ENCODE measurements at places on chromosomes 13 and 19.

GRCh38 chr19:38736413-38737280 lies 7.6 kb downstream of the CAPN12 start:
- DNase-seq: peak; percentile 64

DNA sequence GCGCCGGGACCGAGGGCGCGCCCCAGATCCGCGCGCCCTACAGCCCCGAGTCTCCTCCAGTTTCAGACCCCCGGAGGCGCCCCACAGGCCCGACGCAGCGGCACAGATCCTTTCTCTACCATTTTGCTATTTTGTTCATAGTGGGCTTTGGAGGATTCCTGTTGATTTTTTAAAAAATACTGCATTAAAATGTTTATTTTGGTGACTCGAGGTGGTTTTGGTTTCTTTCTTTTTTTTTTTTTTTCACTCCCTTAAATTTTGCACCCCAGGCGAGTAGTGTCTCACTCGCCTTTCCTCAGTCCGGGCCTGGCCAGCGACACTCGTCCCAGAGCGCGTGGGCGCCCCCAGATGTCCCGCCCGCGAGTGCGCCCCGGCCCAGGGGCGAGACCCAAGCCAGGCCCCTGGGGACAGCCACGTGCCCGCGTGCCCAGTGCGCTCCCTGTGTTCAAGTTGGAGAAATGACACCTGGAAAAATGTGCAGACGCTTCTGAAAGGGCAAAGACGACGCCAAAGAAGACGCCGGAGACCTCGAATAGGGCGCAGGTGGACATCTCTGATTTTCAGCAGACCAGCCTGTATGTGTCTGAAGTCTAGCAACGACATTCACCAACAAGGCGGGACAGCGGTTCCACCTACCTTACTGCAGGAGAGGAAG lies 471 bp upstream of the INSR start:
- DNase-seq: peak; percentile 7

GRCh38 chr13:77740097-77740735 lies 42.7 kb downstream of the SLAIN1 start:
- DNase-seq: no peak

DNA sequence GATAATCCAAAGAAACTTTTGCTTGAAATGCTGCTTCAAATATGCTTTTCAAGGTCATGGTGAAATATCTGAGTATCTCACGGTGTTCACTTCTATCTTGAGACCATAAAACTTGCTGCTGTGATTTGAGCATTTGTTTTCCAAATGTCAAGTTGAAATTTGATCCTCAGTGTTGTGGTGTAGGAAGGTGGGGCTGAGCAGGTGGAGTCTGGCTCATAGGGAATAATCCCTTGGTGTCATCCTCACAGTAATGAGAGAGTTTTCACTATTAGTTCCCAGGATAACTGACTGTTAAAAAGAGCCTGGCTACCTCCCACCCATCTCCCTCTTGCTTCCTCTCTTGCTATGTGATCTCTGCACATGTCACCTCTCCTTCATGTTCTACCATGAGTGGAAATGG lies 858.0 kb upstream of the SLITRK5 start:
- DNase-seq: no peak

- DNase-seq: no peak
Observed at GRCh38 chr13:74024314-74024713, 109.9 kb downstream of the KLF12 start.

DNA sequence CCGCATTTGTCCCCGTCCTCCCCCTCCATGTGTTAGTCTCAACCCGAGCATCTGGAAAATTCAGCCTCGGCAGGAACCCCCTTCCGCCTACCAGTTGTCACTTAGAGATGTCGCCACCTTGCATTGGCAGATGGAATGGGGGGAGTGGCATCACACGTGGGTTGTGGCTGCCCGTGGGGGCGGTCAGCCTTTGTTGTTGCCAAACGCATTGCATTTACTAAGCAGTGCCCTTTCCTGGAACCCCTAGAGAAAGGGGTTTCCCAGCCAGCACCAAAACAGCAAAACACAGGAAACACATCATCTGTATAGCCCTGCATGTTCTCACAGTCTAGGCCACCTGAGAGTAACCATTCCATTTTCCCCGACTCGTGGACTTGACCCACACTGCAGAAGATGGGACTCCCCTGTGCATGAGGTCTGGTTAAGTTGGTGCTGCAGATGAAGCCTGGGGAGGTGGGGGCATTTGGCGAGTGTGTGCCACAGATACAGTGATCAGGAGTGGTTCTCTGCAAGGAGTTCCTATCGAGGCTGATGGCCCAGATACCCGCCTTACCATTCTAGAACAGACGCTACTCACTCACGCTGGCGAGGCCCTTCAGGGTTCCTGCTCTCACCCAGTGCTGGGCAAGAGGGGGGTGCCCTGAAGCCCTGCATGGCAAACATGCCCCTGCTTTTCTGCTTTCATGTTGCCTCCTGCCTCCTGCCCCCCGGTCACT lies 38.3 kb downstream of the TMED1 start:
- DNase-seq: peak; percentile 90

- DNase-seq: no peak
Observed at GRCh38 chr19:23439623-23440022, 44.4 kb upstream of the ZNF91 start.

DNA sequence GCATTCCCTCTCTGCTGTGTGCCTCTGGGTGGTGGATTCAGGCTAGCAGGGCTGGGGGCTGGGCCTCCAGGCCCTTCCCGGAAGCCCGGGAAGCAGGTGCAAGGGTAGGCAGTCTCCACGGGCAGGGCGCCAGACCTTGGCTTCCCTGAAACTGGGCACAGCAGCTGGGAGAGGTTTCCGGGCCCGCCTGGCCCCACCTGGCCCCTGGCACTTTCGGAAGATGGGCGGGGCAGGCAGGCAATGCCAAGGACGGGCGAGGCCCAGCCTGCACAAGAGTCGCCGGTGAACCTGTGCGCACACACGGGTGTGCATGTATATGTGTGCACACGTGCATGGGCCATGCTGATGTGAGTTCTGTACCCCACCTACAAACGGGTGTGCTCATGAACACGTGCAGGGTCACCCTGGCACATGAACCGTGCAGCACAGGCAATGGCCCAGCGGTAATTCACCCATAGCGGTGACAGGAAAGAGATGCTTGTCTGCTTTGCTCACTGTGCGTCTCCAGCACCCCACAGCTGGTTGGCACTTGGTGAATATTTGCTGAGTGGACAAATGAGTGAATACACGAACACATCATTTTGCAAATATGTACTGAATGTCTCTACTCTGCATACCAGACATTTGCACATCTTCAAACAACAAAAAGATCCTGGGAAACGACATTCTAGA lies 15.3 kb downstream of the GADD45B start:
- DNase-seq: no peak

- no peak for DNase-seq
Observed at GRCh38 chr13:60275208-60275607, 111.5 kb upstream of the DIAPH3 start.

DNA sequence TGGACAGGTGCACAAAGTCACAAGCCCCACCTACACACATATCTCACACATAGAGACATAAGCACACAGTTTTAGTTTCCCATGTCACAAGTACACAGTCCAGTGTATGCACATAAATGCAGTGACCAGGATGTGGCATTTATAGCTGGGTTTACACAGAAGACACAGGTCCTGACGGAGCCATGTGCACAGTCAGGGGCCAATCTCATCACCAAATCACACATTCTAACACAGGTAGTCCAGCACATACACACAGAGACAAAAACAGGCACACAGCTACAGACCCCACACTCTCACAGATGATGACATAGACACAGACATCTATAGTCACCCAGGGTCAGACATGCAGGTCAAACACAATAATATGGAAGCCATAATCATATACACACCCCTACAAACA lies 2.1 kb downstream of the NUMBL start:
- no peak for DNase-seq

GRCh38 chr13:99548448-99548847 lies 47.2 kb downstream of the TM9SF2 start:
- DNase-seq: no peak

DNA sequence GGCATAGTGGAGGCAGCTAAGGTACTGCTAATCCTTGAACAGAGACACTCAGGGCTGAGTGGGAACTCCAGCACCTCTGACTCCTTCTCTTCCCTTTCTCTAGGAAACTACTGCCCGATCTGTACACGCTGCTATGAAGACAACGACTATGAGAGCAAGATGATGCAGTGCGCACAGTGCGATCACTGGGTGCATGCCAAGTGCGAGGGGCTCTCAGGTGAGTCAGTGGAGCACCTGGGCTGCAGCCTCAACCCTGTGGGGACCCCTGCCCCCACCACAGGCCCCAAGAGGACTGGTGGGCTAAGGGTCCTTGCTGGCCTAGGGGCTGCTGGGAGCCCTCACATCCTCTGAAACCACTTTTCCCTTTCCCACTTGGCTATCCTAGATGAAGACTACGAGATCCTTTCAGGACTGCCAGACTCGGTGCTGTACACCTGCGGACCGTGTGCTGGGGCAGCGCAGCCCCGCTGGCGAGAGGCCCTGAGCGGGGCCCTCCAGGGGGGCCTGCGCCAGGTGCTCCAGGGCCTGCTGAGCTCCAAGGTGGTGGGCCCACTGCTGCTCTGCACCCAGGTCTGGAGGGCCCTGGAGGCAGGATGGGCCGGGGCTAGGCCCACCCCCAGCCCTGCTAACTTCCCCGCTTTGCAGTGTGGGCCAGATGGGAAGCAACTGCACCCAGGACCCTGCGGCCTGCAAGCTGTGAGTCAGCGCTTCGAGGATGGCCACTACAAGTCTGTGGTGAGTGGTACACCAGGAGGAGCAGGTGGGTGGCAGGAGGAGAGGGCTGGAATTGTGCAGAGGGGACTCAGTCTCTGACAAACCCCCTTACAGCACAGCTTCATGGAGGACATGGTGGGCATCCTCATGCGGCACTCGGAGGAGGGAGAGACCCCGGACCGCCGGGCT lies 9.5 kb downstream of the KMT2B start:
- DNase-seq: no peak

DNA sequence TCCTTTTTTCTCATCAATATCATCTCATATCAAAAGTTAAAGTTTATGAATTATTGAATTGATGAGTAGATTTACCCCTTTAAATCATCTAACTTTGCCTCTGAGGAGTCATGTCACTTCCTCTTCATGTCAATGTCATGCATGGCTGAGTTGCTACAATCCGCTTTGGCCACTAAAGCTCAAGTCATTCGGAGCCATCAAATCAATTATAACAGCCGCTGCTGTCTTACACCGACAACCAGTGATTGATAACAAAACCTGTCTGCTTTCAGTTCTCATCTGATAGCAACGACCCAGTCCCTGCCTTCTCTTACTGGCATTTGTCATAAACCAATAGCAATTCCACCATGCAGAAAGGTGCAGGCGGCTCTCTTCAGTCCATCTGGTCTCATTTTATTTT lies 429.3 kb downstream of the DIAPH3 start:
- DNase-seq: no peak

DNA sequence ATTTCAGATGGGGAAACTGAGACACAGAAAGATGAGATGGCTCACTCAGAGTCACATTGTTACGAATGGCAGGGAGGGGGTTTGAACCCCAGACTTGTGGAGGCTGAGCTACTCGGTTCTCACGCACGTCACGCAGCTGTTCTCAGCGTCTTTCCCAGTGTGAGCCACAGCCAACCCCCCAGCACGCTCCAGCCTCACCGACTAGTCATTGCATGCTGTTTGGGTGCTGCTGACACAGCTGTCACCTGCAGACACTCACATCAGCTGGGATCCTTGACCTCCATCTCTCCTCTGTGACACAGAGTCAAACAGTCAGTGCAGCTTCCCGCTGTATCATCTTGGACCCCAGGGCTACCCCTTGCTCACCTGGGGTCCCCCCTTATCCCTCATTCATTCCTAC lies 2.4 kb upstream of the NCAN start:
- DNase-seq: no peak

- no peak for DNase-seq
Observed at GRCh38 chr19:29705706-29706105, 9.4 kb downstream of the C19orf12 start.

DNA sequence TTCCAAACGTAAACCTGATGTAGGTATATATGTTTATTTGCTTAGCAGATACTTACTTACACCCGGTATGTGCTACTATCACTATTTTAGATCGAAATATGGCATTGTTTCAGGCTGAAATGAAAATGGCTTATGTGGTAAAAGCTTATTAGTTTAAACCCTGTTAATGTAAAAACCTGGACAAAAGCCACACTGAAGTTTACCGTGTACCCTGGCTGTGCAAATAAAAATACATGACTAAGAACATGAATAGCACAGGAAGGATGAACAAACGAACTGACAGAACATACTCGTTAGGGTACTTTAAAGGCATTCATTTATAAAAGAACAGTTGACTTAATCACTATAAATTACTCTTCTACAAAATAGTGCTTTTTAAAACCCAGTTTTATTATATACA lies 6.6 kb downstream of the CLDN10 start:
- no peak for DNase-seq

DNA sequence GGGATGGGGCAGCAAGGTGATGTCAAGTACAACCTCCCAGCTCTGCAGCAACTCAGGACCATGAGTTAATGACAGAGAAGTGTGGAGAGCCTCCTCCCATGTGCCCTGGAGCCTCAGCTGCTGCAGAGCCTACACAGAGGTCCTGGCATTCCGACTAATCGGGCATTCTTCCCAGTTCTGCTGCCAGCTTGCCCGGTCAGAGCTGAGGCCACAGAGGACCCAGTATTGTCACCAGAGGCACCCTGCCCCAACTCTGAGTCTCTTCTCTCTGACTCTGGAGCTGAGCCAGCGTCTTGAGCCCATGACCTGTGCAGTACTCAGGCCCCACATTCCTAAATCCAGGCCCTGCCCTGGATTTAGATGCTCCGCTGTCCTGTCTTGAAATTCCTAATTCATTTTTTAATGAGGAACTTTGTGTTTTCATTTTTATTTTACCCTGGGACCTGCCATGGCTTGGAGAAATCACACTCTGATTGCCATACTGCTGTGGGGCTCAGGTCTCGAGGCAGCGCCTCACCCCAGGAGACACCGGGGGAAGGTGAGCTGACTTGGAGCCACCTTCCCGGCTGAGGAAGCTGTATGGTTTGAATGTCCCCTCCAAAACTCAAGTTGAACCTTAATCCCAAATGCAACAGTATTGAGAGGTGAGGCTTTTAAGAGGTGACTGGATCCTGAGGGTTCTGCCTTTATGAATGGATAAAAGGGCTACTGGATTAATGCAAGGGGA lies 144.9 kb upstream of the ZNF507 start:
- no peak for DNase-seq

- DNase-seq: peak; percentile 12
Observed at GRCh38 chr19:36528921-36529518, 949 bp upstream of the ZNF260 start.

DNA sequence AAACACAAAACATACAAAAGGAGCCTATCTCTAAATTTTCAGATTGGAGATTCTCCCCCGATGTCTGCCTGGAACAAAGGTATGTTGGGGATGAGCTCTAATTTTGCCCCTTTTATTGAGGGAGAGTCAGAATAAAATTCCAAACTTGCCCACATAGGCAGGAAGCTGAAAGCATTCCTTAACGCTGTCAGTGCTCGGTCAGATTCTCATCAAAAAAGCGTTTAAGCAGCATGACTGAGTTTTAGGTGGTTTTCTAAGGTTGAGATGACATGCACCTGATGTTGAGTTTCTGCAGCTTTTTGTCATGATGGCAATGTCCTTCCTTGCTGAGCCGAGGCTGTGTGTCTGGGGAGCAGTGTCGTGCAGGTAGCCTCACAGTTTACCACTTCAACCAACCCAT lies 48.4 kb upstream of the MEDAG start:
- DNase-seq: no peak

GRCh38 chr13:79711631-79712030 lies 230.7 kb downstream of the NDFIP2 start:
- no peak for DNase-seq

- DNase-seq: no peak
Observed at GRCh38 chr19:42635233-42635539, 40.5 kb upstream of the CEACAM8 start.

Data from stimulated activated CD4-positive, alpha-beta T cell treated with anti-CD3 and anti-CD28 coated beads, Interleukin-4, amount 100 ng/mL, for 24 hours (primary cell).